ENCODE measurements at places on chromosomes 3 and 15.

DNA sequence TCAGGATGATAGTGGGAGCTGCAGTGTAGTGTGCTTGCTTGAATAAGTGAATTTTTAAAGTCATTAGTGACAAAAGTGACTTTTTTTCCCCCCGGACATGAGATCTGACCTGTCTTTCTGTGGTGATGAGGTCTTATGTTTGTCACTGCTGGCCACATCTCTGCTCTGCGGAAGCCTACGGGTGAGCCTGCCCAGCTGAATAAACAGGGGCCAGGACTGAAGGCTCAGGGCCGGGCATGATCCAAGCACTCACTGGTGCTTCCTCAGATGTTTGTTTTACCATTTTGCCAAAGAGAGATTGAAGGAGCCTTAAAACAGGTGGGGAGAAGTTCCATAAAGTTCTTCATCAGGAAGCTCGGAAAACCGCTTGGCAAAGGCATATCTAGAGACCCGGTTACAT lies 35.0 kb downstream of the RPL39L start:
- DNase-seq = no peak

- DNase-seq = no peak
These were observed 46.6 kb downstream of the SLC6A6 start for GRCh38 chr3:14448756-14449727.

DNA sequence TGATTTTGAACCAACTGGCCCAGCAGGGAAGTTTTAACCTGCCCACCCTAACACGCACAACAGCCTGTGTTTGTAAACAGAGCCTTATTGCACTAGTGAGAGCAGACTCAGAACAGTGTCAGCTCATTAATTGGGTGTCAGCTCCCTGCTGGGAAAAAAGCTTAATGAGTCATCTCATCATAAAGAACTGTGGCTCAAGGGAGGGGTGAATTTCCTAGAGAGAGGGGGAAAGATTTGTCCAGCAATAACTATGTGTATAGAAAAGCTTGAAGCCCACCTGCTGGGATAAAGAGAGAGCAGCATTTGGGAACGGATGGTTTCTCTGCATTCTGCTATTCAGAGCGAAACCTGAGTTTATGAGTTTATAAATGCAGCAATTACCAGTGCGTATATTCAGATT lies 48.9 kb upstream of the GMNC start:
- no peak for DNase-seq

GRCh38 chr3:23750573-23751210 lies 55.1 kb upstream of the UBE2E1 start:
- no peak for DNase-seq

GRCh38 chr15:44193651-44194322 lies 1.3 kb downstream of the FRMD5 start:
- no peak for DNase-seq

- DNase-seq = no peak
These were observed 148.6 kb upstream of the MME start for GRCh38 chr3:154931484-154931883.

DNA sequence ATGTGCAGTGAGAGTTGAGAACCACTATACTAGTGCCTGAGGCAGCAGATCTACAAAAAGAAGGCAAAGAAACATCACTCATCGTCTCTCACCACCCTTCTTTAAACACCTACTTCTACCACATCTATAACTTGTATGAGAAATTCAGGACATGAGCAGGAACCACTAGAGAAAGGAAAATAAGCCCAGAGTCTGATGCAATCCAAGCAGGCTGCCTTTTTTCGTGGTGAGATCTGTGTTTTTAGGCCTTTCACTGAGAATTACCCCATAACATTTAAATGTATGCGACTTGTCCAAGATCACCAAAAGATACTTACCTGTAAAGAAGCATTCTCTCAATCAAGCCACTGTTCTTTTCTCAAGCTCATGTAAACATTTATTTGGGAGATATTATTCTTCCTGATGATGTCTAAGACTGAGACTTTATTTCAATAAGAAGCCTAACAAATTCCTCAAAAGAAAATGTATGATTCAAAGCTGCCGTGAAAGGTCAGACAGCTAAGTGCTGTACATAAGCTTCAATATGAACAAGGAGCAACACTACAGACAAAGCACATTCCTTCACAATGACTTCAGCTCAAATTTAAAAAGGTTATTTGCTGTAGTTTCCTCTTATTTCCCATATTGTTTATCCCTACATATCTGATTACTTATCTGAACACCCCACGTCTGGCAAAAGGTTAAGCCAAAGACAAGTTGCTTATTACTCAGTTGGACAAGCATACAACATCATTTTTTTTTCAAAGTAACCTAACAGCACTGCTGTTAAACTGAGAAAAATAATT lies 16.5 kb downstream of the SPICE1 start:
- no peak for DNase-seq

- no peak for DNase-seq
These were observed 208.2 kb downstream of the ZNF385D start for GRCh38 chr3:21542656-21543379.
